ENCODE measurements at places on chromosomes 5 and 9.
A peak's percentile ranks its signal among the peaks of the same experiment; 100 is the strongest.

- DNase-seq: peak; percentile 47
Measured at GRCh38 chr5:61933787-61934626, 372.0 kb upstream of the KIF2A start.

DNA sequence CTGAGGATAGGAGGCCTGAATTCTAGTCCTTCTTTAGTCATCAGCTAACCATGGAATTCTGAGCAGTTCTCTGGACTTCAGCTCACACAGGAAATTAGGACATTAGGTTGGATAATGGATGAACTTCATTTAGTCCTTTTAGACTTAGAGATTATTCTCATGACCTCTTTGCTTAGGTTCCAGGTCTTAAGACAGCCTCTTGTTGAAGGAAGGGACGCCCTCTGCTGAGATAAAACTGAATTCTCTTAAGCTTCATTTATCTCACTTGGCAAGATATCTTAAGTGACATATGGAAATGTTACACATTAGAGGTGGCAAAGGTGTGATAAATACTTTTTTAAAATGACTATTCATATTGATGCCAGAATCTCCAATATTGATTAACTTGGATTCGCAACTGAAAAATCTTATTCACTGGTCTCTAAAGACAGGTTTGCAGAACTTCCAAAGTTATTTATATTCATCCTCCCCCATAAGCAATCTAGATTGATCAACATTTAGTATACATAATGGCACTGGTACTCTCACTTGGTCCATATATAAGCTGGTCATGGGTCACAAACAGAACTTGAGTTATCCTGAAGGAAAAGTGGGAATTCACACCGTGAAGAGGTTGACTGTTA lies 16.9 kb upstream of the ZNF366 start:
- DNase-seq: no peak

- DNase-seq: no peak
Measured at GRCh38 chr5:125560476-125561225, 814.2 kb upstream of the ZNF608 start.

- no peak for DNase-seq
Measured at GRCh38 chr5:74500110-74500917, 140.2 kb downstream of the ENC1 start.

DNA sequence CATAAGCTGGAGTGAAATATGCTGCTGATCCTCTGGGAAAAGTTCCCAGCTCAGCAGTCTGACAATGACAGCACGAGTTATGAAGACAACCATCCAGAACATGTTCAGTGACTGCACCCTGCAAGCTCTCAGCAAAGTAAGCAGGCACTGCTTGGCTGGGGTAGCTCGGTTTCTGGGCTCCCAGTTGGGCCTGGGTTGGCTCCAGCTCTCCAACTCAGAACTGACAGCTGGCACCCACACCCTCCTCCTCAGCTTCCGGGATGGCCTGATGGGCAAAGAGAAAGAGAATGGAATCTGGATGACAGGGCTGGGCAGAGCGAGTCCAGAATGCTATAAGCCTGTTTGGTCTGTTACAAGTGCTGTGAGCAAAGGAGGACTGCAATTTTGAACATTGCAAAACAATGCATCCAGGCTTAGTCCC lies 185.0 kb downstream of the CSNK1G3 start:
- DNase-seq: no peak

DNA sequence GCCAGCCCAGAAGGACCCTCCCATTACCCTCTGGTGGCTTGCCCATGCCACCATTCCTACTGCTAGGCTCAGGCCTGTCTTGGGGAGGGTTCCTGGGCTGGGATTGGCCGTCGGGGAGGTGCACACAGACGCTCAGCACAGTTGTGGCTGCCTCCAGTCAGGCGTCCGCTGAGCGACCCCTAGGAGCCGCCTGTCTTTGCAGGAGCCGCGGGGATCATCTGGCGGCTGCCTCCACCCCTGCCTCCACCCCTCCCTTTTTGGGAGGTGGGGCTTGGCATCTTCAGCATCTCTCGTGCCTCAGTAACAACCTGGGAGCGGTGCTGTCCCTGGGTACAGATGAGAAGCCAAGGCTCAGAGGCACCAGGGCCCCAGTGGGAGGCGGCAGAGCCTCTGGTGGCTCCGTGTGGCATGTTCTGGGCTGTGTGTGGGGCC lies 39.6 kb downstream of the RXRA start:
- peak; percentile 75 for DNase-seq

DNA sequence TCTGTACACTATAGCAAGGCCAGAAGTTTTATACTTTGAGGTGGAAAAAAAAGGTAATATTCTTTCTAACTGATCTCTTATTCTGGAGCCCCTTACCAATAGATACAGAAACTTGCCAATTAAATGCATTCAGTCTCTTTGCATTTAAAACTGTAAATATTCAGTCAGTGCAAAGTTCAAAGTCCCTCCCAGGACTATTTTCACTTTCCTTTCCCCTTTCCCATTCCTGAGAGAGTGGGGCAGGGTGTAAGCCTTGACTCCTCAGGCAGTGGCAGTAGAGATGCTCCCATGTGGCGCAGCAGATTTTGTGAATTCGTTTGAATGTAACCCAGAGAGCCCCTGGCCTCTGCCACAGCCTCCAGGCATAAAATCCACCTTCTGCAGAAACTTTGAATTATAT lies 29.9 kb downstream of the CETN3 start:
- DNase-seq: no peak

GRCh38 chr5:139271201-139272027 lies 22.1 kb upstream of the MATR3 start:
- no peak for DNase-seq

DNA sequence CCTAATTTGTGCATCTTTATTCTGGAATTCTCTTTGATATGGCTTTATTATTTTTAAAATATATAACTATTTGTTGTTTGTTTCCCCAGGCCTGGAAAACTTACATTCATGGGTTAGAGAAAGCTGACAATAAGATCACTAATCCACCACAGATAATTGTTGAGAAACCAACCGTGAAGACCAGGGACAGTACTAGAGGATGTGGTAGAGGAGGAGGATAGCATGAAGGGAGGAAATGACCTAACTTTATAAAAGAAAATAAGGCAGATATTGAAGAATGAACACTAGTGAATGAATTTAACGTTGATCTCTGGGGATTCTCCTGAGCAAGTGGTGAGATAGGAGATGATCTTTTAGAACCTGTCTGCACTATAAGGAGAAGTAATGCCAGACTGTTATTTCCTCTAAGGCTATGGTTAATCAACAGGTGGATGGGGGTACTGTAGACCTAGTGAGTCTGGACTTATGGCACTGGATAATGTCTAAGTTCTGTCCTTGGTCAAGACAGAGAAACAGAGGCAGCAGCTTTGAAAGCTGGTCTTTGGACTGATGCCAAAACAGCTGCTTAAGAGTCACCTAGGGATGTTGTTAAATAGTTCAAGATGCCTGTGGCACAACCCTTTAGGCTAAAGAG lies 52.4 kb downstream of the NREP start:
- no peak for DNase-seq

DNA sequence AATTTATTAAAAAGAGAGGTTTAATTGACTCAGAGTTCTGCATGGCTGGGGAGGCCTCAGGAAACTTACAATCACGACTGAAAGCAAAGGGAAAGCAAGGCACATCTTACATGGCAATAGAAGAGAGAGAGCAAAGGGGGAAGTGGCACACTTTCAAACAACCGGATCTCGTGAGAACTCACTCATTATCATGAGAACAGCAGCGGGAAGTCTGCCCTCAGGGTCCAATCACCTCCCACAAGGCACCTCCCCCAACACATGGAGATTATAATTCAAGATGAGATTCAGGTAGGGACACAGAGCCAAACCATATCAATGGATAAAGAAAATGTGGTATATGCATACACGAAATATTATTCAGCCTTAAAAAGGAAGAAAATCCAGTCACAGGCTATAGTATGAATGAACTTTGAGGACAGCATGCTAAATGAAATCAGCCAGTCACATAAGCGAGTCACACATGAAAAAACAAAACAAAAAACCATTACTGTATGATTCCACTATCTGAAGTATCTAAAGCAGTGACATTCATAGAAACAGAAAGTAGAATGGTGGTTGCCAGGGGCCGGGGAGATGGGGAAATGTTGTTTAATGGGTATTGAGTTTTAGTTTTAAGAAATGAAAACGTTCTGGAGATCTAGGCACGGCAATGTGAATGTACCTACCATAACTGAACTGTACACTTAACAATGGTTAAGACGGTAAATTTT lies 83.4 kb upstream of the PCA3 start:
- DNase-seq: no peak

DNA sequence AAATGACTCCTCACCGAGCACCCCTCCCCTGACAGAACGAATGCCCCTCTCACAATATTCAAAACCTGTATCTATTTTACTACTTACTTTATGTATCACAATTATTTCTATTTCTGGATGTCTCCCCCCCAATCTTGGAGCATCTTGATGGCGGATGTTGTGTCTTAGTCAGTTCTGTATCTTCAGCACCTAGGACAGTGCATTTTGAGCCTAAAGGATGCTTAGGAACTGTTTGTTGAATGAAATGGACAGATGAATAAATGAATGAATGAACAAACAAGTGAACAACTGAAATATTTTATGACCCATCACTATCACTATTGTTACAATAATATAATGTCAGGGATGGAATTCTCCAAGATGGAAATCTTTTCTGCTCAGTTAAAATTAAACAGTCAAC lies 295.7 kb downstream of the DNAH5 start:
- no peak for DNase-seq

GRCh38 chr5:89662499-89662898 lies 747.1 kb downstream of the CETN3 start:
- no peak for DNase-seq

DNA sequence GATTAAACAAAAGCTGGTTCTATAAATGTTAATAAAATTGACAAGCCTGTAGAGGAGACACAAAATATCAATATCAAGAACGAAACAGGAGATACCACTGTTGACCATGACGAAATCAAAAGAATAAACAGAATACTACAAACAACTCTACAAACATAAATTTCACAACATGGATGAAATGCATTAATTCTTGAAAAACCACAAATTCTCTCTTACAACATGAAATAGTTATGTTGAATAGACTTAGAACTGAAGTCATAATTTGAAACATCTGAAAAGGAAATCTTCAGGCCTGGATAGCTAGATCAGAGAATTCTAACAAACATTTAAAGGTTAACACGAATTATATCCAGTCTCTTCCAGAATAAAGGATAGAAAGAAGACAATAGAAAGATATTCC lies 6.9 kb upstream of the SPATA31C1 start:
- DNase-seq: no peak

DNA sequence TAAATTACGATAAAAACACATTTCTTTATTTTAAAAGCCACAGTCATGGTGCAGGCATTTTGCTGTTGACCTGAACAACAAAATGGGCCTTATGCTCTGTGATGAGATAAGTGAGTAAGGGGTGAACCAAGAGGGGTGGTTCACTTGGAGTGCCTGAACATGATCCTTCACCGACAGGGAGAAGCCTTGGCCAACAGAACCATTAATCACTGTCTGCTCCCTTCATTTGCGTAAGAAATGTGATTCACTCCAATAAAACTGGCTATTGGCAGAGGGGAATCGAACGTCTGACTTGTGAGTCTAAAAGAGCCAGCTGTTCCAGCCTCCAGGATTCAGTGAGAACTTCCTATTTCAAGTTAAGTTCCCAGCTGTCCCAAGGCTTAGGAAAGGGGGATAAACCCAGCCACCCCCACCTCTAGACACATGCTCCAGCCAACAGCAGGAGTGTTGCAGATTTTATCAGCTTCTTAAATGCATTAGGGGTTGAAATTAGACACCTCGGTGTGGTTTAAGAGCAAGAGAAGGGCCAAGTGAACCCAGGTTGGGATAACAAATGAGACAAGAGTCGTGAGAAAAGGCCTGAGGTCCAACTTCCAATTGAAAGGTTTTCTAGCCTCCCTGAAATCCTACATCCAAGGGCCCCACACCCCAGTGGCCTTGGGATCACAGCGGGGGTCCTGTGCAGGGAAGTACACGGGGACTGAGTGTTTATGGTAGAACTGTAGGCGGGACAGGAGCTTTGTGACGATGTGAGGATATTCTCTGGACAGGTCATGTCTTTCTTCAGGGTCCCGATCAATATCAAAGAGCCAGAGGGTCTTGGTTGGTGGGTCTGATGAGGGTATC lies 131.4 kb upstream of the LHFPL2 start:
- no peak for DNase-seq

DNA sequence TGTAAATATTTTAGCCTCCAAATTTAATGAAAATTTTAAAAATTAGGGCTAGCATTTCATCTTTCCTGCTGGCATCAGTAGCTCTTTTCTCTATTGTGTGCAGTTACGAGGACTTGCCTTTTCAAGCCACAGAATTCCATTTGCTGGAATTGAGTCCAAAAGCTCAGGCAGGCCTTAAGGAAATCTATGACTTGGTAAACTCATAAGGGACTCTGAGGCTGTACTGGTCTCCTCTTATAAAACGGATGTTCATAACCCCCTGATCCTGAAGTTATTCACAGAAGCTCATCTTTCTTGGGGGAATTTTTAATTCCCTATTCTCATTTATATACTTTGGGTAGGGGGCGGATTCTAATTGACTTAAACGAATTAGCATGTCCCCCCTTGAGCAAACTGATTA lies 23.4 kb downstream of the ANKRA2 start:
- DNase-seq: no peak

DNA sequence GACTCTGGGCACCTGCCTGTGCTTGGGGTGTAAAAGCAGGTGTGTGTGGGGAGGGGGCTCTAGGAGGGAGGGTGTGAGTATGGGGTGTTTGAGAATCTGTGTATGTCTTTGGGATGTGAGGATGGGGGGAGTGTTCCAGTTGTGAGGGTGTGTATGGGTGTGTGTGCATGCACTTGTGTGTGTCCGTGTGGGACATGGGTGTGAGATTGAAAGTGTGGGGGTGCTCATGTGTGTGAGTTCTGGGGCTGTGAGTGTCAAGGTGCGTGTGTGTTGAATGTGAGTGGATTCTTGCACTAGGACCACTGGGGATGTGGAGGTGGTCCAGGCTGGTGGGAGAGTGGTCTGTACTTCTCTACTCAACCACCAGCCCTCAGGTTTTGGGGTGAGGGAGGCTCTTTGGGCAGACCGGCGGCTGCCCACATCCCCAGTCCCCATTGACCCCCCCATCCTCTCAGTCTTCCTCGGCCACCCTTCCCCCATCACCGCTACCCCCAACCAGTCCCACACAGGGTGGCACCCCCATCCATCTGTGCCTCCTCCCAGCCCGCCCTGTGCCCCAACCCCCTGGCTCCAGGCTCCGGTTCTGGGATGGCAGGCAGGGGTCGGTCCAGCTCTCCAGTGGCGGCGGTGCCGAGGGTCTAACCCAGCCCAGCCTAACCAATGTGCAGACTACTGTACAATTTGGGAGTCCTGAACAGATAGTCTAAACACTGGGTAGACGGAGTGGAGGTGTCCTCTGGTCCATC lies 31.5 kb downstream of the GOLGA2 start:
- no peak for DNase-seq

- no peak for DNase-seq
Measured at GRCh38 chr9:68741704-68742332, 36.8 kb downstream of the PIP5K1B start.

- no peak for DNase-seq
Measured at GRCh38 chr9:106846857-106847256, 16.1 kb upstream of the ZNF462 start.
